ENCODE measurements at places on chromosomes 1 and 21. TPM values are rescaled to one million over a fixed set of nuclear protein-coding genes. Genes with fewer than 3 reads are reported as not detected.

Gene FAM78B
- total RNA-seq = 2.0 TPM

Gene GRIK1
- total RNA-seq = 0.18 TPM

Gene MIXL1
- total RNA-seq = not detected

Gene LAX1
- 0.25 TPM for total RNA-seq

Gene TEX38
- total RNA-seq = not detected

Gene AKR1A1
- total RNA-seq = 310 TPM

DNA sequence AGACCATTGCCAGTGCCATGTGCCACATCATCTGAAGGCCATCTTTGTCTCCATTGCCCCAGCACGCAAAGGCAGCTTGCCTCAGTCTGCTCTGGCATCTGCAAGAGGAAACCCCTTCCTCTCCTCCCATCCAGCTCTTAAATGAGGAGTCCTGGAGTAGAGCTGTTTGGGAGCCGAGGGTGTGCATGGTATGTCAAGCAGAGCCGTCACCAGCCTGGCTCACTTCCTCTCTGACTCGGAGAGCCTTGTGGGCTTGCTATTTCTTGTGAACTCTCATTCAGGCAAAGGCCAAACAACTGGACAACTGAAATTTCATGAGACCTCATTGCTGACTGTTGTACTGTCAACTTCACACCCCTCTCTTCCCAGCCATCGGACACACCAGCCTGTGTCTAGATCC lies 143.9 kb downstream of the SIPA1L2 start:
- no peak for DNase-seq

GRCh38 chr1:150999051-150999674 lies 7.5 kb downstream of the MINDY1 start:
- no peak for DNase-seq

DNA sequence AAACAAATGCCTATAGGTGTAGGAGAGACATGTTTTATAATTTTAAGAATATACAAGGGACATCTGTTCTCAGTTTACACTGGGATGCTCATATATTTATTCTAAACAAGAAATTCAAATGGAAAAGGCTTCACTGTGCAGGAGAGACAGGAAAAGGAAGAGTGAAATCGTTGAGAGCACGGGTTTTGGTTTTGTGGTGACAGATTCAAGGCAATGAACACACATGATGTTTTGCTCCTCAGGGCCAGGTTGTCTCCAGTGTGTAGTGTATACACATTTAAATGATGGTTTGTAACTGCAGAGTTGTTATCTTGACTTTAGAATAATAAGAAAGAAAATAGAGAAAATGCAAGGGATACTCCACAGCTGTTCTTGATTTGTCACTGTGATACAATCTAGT lies 73.7 kb downstream of the S1PR1 start:
- DNase-seq = no peak

GRCh38 chr1:54001591-54001990 lies 16.4 kb downstream of the LDLRAD1 start:
- no peak for DNase-seq

GRCh38 chr1:16117936-16118335 lies 37.9 kb downstream of the EPHA2 start:
- no peak for DNase-seq

GRCh38 chr1:156150333-156151011 lies 2.9 kb upstream of the SEMA4A start:
- no peak for DNase-seq

DNA sequence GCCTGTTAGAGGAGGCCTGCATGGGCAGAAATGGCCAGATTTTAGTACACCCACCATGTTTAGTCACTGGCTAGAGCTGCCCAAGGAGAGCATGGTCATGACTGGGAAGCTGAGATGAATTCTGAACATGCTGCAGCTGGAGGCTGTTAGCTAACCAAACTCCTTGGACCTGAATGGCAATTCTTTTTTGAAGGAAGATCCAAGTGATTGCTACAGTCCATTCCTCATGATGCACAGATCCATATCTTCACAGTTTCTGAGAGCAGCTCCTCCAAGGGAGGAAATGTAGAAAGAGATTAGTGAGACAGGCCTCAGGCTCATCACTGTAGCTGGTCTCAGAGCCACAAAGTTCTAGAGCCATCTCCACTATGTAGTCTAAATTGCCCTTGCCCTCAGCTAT lies 11.1 kb downstream of the ZFYVE9 start:
- DNase-seq = no peak

DNA sequence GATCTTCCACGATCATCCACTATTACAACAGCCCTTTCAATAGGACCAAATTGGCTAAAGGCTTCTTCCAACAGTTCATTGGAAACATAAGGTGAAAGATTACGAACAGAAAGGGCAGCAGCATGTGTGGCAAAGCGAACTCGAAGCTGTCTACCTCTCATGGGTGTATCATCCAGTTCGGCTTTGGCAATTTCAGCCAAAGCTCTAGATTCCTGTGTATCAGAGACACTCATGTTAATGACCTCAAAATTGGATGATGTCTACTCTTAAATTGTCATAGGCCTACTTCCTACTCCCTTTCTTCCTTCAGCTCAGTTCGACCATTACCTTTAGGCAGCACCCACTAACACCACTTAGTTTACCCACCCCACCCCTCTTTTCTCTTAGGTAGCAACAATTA lies 2.2 kb downstream of the SFPQ start:
- DNase-seq = no peak

DNA sequence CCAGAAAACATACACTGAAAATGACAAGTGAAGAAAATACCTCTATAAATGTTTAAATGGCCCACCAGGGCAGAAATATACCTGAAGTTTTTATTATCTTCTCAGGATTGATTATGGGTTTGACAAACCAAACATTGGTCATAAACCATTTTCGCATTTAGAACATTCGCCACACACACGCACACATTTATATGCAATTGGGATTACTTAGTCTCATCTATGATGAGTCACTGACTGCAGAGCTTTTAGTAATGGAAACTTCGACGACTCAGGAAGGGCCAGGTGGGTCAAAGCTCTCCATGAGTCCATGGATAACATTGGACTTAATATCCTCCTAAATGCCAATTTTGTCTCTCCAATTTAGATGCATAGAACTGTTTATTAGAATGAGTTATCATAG lies 16.9 kb downstream of the NRDC start:
- DNase-seq = no peak

Data from left lobe of liver (tissue), 2 donors.